Stimulated activated CD4-positive, alpha-beta T cell treated with anti-CD3 and anti-CD28 coated beads, TNF-alpha, amount 100 ng/mL, for 48 hours (primary cell): ENCODE measurements at places on chromosomes 5 and 9.

DNA sequence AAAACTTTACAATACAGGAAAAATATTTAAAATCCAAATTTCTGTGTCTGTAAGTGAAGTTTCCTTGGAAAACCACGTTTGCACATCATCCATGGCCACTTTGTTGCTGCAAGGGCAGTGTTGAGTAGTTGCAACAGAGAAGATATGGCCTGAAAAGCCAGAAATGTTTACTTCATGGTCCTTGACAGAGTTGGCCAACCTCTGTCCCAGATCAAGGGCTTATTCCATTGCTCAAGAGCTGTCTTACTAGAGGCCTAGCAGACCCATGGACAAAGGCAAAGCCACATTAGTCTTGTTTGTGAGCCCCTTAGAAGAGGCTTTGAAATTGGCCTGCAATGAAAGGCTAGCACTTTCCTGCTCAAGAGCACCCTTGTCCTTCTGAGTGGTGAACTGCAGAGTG lies 119.4 kb downstream of the GAS1 start:
- no peak for DNase-seq

- DNase-seq, result no peak
Observed at GRCh38 chr9:124088476-124088837, 76.9 kb downstream of the LHX2 start.

GRCh38 chr5:106205916-106206571 lies 1464.7 kb downstream of the EFNA5 start:
- DNase-seq, result no peak

DNA sequence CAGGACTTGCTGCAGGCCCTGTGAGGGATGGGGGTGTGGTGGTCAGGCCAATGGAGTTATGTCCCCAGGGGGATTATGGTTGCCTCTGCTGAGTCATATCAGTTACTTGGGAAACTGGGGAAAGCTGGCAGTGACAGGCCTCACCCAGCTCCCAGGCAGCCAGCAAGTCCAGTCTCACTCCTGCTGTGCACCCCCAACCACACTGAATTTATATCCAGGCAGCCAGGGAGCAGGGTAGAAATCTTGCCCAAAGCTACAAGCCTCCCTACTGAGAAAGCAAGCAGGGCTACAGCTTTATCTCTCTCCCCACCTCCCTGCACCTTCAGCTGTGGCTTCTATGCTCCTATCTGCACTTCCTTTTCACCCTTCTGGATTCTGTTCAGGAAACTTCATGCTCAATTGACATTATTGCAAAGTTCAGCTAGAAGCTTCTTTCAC lies 2076.0 kb upstream of the CDH9 start:
- no peak for DNase-seq

DNA sequence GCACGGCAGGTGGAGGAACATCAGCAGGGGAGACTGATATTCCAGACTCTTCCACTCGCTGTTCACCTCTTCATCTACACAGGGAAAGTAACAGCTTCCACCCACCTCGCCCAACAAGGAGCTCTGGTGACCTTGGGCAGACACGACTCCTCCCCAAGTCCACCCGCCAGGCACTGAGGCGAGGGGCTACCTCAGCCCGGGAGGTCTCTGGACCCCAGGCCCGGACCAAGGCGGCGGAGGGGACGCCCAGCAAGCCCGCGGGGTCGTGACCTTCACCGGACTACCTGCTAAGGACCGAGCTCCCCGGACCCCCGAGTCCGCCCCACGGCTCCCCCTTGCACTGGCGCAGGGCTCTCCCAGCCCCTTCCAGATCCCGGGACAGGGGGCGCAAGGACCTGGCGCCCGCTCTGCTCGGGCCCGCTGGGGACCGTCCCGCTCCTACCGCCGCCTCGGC lies 70.2 kb upstream of the LPCAT1 start:
- DNase-seq, result no peak

DNA sequence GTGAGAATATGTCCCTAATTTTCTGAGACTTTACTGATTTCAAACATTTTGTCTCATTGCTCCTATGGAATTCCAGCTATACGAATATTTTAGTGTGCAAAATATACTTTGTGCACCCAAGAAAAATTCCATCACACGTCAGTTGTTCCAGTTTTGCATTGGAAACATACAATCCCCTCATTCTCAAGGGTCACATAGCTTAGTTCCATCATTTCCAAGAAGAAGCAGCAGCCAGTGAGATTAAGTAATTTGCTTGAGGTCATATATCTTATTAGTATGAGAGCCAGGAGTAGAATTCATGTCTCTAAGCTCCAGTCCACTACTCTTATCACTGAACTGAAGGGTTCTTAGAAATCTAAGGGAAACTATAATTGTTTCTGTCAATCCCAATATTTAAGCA lies 746.7 kb upstream of the C9orf72 start:
- DNase-seq, result no peak

GRCh38 chr9:74521009-74521408 lies 23.9 kb downstream of the RORB start:
- no peak for DNase-seq

GRCh38 chr9:75422944-75423522 lies 334.7 kb downstream of the OSTF1 start:
- DNase-seq, result no peak

DNA sequence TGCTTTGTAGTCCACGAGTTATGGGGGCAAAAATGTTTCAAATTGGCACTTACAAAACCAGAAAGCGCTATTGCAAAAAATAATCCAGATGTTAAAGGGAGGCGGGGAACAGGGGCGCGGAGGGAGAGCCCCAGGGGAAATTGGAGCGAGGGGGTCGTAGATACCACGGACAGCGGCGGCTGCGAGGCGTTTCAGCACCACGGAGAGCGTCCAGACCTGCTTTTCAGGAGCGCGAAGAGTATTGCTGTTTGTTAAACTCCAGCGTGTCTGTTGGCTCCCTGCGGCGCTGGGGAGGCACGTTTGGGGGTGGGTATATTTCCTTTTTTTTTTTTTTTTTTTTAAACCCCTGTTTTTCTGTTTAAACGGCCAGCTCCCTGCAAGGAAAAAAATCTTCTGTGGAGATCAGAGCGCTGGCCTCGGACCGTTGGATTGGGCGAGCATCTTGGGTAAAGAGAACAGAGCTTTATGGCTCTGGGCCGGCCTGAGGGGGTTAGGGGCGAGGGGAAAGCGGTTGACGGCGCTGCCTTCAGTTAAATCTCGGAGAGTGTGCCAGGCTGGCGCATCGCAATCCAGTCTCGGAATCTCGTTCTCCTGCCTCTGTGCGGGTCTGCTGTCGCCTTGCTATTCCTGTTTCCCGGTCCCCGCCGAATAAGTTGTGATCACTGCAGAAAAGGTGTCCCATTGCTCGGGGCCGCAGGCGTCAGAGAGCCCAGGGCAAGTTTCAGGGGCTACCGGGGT lies at the start of gene GLRA1:
GLRA1 (minus strand) TSS at position 288 of the 738 bp plus-strand sequence. CDS start 302 bp downstream, outside the sequence.
- DNase-seq, result peak; percentile 5

DNA sequence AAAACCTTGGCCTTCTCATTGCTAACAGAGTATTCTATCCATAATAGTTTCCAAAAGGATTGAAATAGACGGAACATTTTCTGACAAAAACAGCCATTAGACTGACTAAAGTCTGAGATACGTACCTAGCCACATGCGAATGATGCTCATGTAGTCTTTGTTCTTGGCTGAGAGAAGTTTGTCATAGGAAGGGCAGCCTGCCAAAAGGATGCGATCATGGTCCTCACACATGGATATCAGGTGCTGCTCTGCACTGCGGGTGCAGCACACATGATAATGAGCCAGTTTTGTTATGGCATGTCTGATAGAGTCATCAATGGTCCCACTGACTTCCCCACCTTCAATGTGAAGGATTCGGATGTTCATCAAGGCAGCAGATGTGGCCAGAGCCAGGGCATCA lies 12.3 kb downstream of the GNE start:
- DNase-seq, result no peak

GRCh38 chr9:117293206-117294114 lies 121.4 kb downstream of the ASTN2 start:
- DNase-seq, result no peak

DNA sequence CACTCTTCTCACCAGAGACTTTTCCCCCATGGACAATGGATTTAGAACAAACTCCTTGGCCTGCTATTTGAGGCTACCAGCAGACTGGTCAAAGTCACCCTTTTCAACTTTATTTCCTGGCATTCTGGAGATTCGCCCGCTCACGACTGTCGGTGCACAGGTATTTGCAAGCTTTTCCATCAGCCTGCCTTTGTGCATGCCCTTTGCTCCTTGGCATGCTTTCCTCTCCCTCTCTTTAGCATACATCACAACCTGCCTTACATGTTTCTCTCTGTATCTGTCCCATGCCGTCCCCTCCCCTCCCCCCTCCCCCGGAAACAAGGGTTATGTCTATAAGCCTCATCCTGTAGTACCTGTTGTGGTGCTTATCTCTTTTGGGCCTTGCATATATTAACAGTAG lies 257.1 kb downstream of the AOPEP start:
- no peak for DNase-seq

- peak; percentile 85 for DNase-seq
Observed at GRCh38 chr5:177455036-177455660, 8.5 kb downstream of the PRR7 start.

DNA sequence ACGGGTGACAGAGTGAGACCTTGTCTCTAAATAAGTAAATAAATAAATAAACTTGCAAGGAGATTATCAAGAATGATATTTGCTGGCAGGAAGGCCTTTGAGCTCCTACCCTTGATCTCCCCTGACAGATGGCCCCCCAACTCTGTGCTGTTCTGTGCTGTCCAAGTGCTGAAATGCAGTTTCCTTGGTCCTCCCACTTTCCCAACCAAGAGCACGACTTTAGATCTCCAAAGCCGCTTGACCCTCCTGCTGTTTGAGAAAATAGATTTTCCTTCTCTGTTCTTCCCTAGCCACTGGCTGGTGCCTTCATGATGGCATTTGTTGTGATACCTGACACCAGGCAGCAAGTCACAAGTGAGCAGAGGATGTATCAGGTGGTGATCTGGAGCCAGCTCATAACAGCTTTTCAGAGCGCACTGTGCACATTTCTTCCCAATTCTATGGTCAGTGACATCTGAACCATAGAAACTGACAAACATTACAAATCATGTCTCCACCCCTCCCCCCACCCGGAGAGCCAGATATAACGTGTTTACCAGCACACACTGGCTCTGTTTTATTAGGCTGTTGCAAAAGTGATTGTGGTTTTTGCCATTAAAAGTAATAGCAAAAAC lies 80.0 kb upstream of the PUM3 start:
- DNase-seq, result no peak

GRCh38 chr5:178895615-178896571 lies at the start of gene ZFP2:
TSS of gene ZFP2 (plus strand) at chr5:178895913. CDS start at chr5:178931314, 35,401 bp downstream.
- peak; percentile 16 for DNase-seq

DNA sequence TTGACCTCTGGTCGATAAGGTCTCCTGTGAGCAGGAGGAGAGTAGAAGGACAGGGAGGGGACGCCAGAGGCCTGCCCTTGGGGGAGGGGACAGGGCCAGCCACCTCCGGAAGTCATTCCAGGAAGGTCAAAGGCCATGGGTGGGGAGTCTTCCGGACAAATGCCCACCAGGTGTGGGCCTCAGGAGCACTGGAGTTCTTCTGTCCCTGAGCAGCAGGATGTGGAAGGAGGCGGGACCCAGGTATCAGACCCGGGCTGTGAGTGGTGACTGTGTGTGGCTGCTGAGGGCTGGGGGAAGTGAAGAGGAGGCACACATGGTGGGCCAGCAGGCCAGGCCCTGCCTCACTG lies 13.9 kb downstream of the FGF18 start:
- no peak for DNase-seq

DNA sequence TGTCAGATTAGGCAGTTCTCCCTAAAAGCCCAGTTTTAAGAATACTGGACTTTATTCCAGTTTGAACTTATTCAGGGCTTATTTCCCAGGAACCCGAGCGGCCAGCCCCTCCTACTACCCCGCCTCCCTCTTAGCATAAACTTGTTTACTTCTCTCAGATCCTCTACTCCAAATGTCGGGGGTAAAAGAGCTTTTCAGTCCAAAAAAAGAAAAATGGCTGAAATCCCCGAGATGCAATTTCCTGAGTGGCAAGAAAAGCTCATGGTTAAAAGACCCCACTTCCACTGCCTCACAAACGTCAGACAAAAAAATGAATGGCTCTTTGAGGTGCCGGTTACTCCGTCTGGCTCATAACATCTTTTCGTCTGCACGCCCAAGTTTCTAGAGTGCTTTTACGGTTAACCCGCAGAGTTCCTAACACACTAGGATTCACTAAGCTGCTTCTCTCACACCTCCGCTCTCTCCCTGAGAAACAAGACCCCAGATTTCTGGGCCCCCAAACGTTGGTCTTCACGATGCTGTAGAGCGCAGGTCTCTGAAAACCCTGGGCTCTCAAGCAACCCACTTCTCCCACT lies 402 bp downstream of the BRD8 start:
- DNase-seq, result no peak

DNA sequence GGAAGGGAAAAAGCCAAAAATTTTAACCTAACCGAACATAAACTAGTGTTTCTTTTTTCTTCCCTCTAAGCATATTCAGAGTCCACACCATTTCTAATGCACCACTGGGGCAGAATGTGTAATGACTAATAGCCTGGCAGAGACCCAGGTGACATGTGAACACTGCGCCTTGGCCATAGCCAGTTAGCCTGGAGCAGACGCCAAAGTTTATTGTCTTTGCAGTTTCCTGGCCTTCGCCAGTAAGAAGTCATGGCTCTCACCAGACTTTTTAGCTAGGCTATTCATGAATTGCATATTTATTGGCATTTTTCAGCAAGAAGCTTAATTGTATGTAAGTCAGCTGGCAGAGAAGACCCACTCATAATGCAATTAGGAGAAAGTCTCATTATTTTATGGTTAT lies 182.8 kb upstream of the SLC27A6 start:
- DNase-seq, result no peak

DNA sequence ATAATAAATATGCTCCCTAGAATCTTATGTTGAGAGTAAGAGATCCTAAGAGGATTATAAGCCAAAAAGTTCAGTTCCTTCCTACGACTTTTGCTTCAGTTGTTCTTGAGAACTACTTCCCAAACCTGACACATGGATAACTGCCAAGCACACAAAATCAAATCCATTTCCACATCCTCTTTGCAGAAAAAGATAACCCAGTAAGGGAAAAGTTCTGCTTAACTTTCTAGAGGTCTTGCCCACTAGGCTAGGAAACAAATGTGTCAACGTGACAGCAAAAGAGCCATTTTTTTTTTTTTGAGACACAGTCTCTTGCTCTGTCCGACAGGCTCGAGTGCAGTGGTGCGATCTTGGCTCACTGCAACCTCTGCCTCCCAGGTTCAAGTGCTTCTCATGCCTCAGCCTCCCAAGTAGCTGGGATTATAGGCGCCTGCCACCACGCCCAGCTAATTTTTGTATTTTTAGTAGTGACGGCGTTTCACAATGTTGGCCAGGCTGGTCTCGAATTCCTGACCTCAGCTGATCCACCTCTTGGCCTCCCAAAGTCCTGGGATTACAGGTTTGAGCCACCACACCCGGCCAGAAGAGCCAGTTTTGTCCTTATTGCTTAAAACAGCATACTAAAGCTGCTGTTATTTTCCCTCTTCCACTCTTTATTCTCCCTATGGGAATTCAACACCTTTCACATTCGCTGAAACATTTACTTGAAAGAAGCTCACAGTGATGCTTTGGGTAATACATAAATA lies 24.2 kb downstream of the CSNK1A1 start:
- DNase-seq, result no peak

DNA sequence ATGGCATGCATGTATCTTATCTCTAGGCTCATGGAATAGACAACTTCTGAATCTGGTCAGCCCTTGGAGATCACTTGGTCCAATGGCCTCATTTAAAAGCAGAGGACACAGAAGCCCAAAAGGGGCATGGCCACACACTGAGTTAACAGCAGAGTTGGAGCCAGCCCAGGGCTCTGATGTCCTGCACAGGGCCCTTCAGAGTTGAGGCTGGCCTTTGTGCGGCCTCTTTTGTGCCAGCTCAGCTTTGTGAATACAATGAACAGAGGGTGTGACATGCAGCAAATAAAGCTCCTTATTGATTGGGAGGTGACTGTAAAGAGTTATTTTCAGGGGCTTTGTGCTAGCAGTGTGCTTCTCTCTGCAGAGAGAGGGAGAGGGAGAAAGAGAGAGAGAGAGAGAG lies 150.1 kb upstream of the STK32A start:
- DNase-seq, result no peak

- no peak for DNase-seq
Observed at GRCh38 chr5:316210-317085, 5.1 kb upstream of the AHRR start.
